ENCODE measurements at places on chromosomes 11 and 22.

DNA sequence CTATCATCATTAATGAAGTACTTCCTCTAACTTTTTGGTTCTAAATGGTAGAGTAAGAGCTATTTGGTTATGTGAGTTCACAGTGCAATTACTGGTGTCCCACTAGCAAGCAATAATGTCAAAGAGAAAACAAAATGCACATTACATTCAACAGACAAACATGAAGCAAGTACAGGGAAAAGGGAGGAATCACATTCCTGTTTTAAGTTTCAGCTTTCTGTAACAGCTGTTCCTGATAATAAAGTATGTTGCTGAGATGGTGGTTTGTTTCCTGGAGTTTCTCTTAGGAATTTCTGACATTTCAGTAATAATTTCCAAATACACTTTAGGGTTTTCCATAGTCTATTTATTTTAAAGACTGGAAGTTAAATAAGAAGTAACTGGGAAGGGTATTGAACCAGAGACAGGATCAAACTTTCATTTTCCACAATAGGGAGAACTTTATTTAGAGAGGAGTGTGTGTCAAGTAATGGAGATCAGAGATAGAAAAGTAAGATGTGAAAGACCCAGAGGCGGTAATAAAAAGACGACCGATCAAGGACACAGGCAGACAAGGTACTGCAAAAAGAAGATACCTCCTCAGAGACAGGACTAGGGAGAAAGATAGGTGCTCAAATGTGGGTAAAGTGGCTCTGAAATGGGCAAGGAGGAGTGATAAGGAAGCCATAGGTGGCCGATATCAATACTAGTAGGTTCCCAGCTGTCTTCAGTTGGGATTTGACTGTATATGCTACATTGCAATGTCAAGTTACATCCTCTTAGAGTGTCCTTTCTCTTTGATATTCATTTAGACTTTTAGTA, 20.8 kb upstream of the CLNS1A start:
- DNase-seq = no peak

DNA sequence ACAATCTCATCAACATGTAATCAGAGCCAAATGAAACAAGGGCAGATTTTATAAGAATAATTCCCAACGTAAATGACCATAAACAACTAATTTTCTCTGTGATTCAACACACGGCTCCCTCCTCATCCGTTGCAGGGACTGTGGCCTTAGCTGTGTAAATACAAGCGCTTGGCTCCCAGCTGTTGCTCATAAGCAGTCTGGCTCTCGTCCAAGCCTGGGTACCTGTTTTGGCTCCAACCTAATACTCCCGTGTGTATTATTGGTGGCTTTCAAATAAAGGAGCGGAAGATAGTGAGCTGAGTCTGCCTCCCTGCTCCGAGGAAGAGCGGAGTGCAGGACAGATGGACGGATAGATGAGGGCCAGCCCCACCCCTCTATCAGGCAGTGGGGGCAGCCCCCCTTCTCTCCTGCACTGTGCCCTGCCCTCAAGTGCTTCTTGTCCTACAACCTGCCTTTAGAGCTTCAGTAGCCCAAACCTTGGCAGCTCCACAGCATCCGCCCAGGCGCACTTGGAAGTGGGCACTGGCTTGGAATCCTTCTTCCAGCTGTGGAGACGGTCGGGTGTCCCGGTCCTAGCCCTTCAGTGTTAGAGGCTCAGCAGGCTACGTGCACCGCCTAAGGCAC, 670.9 kb downstream of the BRD1 start:
- DNase-seq = no peak

GRCh38 chr11:11450744-11451362, 97.8 kb upstream of the CSNK2A3 start:
- no peak for DNase-seq

DNA sequence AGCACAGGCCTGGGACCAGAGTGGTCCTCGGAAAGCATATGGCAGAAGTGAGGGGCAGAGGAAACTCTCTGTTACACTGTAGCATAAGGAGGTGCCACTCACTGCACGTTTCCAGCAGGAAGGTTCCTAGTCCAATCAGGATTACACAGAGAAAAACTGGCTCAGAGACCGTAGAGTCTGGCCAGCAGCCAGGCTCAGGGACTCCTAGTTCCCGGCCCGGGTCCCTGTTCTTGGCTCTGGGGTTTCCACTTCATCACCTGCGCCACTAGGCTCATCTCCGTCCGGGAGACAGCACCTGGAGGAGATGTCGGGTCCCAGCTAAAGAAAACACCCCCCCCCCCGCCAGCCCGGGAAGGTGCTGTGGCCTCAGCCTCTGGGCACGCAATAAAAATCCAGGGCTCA, 1.1 kb downstream of the TTLL12 start:
- DNase-seq = no peak

- DNase-seq = no peak
Observed at GRCh38 chr11:76119032-76119431, 87.3 kb downstream of the WNT11 start.

- peak; percentile 78 for DNase-seq
Observed at GRCh38 chr22:42587588-42588175, 27.0 kb downstream of the POLDIP3 start.

GRCh38 chr11:33333816-33334215, 76.6 kb downstream of the HIPK3 start:
- DNase-seq = peak; percentile 60

- no peak for DNase-seq
Observed at GRCh38 chr11:84719935-84720577, 907.1 kb downstream of the DLG2 start.

DNA sequence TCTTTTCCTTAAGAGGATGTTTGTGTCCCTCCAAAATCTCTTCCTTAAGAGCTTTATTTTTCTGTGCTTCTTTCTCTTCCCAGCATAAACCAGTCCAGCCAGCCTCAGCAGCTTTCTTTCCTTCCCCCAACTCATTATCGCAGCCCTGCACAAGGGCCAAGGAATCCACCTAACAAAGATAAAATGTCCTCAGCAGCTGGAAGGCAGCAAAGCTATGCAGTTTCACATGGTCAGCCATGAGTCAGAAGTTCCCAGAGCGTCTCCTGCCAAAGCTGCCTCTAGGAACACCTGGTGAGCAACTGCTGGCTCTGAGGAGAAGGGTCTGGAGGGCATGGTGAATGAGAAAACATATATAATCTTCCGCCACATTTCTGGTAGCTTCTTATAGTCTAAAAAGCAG, 45.3 kb upstream of the HMGXB4 start:
- no peak for DNase-seq

- DNase-seq = no peak
Observed at GRCh38 chr11:70331901-70332300, 61.4 kb downstream of the PPFIA1 start.

DNA sequence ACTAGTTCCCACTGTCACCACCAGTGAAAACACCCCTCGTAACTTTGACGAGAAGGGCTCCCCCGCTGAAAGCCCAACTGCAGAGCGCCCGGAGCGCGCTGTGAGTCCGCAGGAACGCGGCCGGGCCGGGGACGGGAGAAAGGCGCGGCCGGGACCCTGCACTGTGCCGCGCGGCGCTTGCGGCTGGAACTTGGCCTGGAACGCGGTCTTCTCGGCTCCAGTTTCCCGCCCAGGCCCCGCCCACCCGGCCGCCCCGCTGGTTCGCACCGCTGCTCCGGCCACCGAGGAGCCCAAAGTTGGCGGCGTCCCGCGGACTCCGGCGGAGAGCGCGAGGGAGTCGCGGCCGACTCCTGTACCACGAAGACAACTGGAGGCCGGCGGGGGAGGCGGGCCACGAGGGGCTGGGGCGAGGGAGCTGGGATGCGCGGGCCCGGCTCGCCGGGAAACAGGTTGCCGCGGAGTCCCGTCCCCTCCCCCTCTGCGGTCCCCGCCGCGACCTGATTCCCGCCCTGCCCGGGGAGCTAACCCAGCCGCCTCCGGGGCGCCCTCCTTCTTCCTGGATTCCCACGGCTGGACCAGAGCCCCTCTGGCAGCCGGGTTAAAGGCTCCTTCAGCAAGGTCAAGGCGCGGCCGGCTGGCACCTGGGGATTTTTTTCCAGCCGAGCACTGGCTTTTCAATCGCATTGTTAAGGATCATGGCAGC, 3.4 kb downstream of the TENM4 start:
- no peak for DNase-seq

- DNase-seq = no peak
Observed at GRCh38 chr11:20362481-20362880, 1.0 kb upstream of the HTATIP2 start.

DNA sequence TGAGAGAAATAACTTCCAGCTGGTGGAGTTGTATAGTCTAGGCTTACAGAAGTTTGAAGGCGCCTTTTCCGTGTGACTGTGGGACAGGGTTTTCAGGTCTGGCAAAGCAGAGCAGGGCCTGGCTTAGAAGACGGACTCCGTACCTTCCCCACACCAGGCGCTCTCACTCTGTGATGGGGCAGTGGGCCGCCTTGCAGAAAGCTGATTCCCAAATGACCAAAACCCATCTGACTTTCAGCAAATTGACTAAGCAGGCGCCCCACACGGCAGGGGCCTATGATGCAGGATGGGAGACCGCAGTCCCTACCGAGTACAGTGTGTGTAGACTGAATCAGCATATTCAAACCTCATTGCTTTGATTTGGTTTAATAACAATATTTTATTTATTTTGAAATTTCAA, 85.8 kb upstream of the TMEM45B start:
- DNase-seq = no peak

- DNase-seq = peak; percentile 63
Observed at GRCh38 chr11:57482782-57483561, 22.6 kb downstream of the RTN4RL2 start.

DNA sequence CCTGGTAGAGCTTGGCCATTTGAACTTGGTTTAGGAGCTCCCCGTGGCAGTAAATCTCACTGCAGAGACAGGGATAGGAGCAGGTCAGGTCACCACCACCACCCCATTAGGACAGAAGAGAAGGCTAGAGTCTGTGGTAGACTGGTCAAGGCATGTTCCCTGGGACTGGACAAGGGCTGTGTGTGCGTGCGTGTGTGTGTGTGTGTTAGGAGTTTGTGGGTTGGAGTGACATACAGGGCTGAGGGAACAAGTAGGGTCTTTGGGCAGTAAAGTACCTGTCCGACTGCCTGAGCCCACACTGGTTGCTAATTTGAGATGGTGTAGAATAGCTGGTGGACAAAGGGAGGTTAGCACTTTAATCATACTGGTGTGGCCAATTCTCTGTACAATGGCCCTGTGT, 16.1 kb downstream of the TREH start:
- no peak for DNase-seq

- peak; percentile 37 for DNase-seq
Observed at GRCh38 chr22:41782316-41782715, 18.2 kb upstream of the CCDC134 start.

DNA sequence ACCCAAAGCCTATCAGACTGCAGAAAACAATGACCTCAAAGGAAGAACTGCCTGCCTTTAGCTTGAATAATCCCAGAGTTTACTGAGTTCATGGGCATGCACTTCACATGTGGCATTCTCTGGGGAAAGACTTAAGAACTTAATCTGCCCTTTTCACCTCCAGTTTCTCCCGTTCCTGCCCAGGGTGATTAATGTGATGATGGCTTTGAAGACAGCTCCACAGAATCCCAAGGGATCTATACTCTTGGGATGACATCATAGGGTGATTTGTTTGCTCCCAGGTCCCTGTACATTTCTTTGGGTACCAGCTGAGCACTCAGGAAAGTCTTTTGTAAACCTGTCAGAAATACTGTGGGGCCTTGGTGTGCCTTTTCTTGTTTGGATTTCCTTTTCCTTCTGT, 14.0 kb downstream of the FJX1 start:
- no peak for DNase-seq

DNA sequence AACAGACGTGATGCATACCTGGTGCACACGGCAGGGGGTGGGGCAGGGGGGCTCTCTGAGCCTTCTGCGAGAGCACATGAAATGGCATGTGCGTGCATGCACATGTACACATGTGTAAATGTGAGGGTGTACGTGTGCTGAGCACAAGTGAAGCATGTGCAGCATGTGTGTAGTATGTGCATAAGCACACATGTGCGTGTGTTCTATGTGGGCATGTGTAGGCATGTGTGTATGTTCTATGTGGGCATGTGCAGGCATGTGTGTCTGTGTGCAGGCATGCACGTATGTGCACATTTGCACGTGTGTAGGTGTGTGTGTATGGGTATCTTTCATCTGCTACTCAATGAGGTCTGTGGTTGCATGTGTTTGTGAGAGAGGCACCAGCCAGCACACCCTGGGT, 371.2 kb downstream of the CTTN start:
- DNase-seq = no peak

GRCh38 chr11:111229604-111230003, 15.9 kb upstream of the POU2AF2 start:
- DNase-seq = peak; percentile 59

- no peak for DNase-seq
Observed at GRCh38 chr11:103659206-103659618, 377.2 kb upstream of the DDI1 start.

DNA sequence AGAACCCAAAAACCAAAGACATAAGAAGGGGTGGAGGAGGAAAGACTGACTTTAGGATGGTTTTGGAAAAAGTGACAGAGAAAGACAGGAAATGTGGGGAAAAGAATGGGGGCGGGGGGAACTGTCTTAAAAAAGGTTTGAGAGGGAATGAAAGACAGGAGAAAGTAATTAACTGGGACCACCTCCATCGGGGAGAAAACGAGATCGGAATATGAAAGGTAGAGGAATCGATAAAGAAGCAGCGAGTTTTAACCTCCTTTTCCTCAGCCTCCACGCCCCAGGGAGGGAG, 524 bp downstream of the MTMR2 start:
- DNase-seq = no peak

DNA sequence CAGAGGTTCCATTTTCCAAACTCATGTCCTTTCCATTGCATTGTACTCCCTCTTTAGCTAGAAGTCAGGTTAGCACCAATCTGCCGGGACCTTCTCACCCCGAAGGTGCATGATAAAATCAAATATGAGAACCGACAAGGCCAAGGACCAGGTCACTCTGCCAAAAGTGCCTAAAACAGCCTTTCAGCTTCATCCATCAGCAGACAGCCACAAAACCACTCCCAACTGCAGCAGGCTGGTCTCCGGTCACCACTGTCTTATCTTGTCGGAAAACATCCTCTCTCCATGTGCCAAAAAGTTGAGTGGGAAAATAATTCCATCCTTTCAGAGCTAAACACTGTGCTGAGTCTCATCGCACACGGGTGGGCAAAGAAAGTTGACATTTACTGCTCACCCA, 1.4 kb downstream of the PI4KA start:
- DNase-seq = no peak

DNA sequence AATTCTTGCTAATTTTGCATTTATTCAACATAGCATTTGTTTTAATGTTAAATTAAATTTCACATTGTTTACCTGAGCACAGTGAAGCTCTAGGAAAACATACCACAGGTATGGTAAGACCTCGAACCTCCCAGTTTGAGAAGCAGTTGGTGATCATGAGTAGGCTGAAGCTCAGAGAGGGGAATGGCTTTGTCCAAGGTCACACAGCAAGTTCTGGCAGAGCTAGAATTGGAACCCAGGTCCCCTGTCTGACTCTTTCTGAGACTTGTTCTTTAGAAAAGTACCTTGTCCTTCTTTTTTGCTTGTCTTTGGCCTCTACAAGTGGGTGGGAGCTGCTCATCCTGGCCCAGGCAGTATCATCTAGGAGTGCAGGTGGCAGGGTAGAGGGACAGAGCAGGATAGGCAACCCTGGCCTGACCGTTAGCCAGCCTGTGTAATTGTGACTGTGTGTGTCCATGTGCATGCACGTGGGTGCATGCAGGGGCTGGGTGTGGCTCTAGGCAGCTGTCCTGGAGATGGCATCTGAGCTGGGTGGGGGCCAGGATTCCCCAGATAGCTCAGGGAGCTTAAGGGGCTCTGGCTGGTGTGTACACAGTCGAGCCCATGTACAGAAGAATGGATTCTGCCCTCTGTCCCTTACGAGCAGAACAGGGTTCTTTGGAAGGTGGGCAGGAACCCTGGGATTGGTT, 21.6 kb downstream of the PHLDB1 start:
- DNase-seq = no peak

Measured in suppressor macrophage (primary cell).